Astrocyte (in vitro differentiated cells and primary cell): ENCODE measurements at places on chromosomes 1 and 21. TPM values are rescaled to one million over a fixed set of nuclear protein-coding genes. Genes with fewer than 3 reads are reported as not detected.

- H3K4me1 ChIP-seq = no peaks in the 10 kb centered on the region
- H3K27ac ChIP-seq = no peak overlapping the region
- DNase-seq = no peak
- H3K36me3 ChIP-seq = no peaks in the 10 kb centered on the region
- H3K4me3 ChIP-seq = no peak overlapping the region
- H3K27me3 ChIP-seq = no peaks in the 10 kb centered on the region
These were observed 683.1 kb downstream of the LTN1 start for GRCh38 chr21:28309596-28309995.

The LGR6 gene
- 0.27 and 0.48 TPM in 2 replicates for total RNA-seq

The GLRX2 gene
- 37.0 and 37.1 TPM in 2 replicates for total RNA-seq

- no peaks in the 10 kb centered on the region for H3K4me1 ChIP-seq
- no peak for DNase-seq
- H3K36me3 ChIP-seq = no peaks in the 10 kb centered on the region
- no peaks in the 10 kb centered on the region for H3K27me3 ChIP-seq
These were observed 61.5 kb downstream of the EIF4G3 start for GRCh38 chr1:21115098-21115760.

GRCh38 chr1:183249941-183250452, 63.9 kb downstream of the LAMC2 start:
- H3K4me1 ChIP-seq = no peaks in the 10 kb centered on the region
- H3K4me3 ChIP-seq = no peak overlapping the region
- no peak for DNase-seq
- H3K36me3 ChIP-seq = no peaks in the 10 kb centered on the region
- no peaks in the 10 kb centered on the region for H3K27me3 ChIP-seq

GRCh38 chr1:182338806-182339370, 52.7 kb downstream of the GLUL start:
- no peak overlapping the region for H3K4me3 ChIP-seq
- peaks cover 3% of the 10 kb centered on the region for H3K27me3 ChIP-seq
- no peak for DNase-seq
- H3K36me3 ChIP-seq = no peaks in the 10 kb centered on the region
- H3K4me1 ChIP-seq = no peaks in the 10 kb centered on the region

The S100A2 gene
- 3.0 and 3.8 TPM in 2 replicates for total RNA-seq

DNA sequence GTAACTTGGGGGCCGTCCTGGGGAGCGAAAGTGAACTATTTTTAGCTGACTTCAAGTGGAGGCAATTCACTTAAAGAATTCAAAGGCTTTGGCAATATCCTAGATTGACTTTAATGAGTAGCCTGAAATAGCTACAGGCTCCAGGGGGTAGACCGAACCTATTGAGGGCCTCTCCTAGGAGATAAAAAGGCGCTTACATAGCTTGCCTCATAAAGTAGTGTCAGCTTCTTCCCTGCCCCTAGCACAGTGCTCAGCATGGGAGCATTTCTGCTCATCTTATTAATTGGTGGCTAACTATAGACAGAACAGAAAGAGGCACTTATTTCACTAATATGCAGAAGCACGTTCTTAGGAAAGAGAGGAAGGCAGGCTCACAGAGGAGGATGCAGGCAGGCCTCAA, 12.3 kb upstream of the CTNNBIP1 start:
- H3K36me3 ChIP-seq = no peaks in the 10 kb centered on the region
- no peak overlapping the region for H3K27ac ChIP-seq
- no peak for DNase-seq
- no peaks in the 10 kb centered on the region for H3K4me1 ChIP-seq
- no peak overlapping the region for H3K4me3 ChIP-seq

The CFHR4 gene
- total RNA-seq = not detected in 2 replicates

- H3K4me3 ChIP-seq = no peak overlapping the region
- peaks cover 4% of the 10 kb centered on the region for H3K27me3 ChIP-seq
- no peaks in the 10 kb centered on the region for H3K36me3 ChIP-seq
- no peak for DNase-seq
These were observed 3.0 kb upstream of the SMIM11 start for GRCh38 chr21:34372321-34372720.

DNA sequence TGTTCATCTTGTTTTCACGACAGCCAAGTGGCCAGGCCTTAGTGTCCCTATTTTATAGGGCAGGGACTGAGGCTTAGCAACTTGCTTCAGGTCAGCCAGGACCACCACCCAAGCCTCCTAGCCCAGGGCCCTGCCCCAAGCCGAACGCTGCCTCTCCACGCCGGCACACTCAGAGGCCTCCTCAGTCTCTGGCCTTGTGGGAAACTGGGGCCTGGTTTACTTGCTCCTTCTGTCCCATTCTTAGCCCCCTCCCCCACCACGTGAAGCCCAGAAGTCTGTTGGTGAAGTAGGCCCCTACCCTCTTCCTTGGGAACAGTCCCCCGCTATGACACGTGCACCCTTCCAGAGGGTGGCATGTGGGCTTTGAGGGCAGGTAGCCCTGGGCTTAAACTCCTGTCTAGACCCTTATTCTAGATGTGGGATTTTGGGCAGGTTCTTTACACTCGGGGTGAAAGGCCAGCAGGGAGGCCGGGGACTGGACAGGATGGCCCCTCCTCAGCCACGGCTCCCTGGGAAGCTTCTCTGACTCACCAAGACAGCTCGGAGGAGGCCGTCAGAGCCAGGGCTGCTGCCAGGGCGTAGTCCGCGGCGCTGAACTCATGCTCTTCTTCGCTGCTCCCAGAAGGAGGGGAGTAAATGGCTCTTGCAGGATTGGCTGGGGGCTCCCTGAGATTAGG, 4.3 kb downstream of the MYOM3 start:
- DNase-seq = peak; percentile 70
- no peaks in the 10 kb centered on the region for H3K36me3 ChIP-seq
- no peaks in the 10 kb centered on the region for H3K27me3 ChIP-seq
- no peak overlapping the region for H3K4me3 ChIP-seq

- no peak overlapping the region for H3K4me3 ChIP-seq
- H3K27me3 ChIP-seq = peaks cover 4% of the 10 kb centered on the region
- H3K4me1 ChIP-seq = peaks cover 5% of the 10 kb centered on the region
- no peak for DNase-seq
These were observed 10.1 kb upstream of the PDXK start for GRCh38 chr21:43708745-43709381.

The DMRTB1 gene
- not detected in 2 replicates for total RNA-seq

GRCh38 chr1:113835686-113836290, 23.5 kb upstream of the RSBN1 start:
- H3K4me3 ChIP-seq = no peak overlapping the region
- no peaks in the 10 kb centered on the region for H3K27me3 ChIP-seq
- no peaks in the 10 kb centered on the region for H3K4me1 ChIP-seq
- DNase-seq = peak; percentile 18

The LCE1B gene
- not detected in 2 replicates for total RNA-seq

The SYNC gene
- 20.6 and 23.7 TPM in 2 replicates for total RNA-seq

- no peak overlapping the region for H3K4me3 ChIP-seq
- DNase-seq = peak; percentile 91
- no peaks in the 10 kb centered on the region for H3K27me3 ChIP-seq
- no peaks in the 10 kb centered on the region for H3K36me3 ChIP-seq
These were observed 25.0 kb downstream of the GIPC2 start for GRCh38 chr1:78070758-78071157.

The OPTC gene
- not detected in 2 replicates for total RNA-seq

The PLD5 gene
- total RNA-seq = 2.7 and 4.9 TPM in 2 replicates

DNA sequence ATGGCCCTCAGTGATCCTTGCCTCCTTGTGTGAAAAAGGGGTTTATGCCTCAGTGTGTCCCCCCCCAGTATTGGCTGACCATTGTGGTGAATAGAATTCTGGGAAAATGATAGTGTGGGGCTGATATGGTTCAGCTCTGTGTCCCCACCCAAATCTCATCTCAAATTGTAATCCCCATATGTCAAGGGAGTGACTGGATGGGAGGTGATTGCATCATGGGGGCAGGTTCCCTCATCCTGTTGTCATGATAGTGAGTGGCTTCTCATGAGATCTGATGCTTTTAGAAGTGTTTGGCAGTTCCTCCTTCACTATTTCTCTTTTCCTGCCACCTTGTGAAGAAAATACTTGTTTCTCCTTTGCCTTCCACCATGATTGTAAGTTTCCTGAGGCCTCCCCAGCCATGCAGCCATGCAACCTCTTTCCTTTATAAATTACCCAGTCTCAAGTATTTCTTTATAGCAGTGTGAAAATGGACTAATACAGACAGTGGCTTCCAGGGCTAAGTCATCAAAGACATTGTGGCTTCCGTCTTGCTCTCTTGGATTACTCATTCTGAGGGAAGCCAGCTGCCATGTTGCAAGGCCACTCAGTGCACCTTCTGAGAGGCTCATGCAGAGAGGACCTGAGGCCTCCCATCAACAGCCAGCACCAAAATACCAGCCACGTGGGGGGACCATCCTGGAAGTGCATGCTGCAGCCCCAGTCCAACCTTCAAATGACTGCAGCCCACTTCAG, 40.6 kb upstream of the SOD1 start:
- no peak overlapping the region for H3K4me3 ChIP-seq
- H3K27me3 ChIP-seq = no peaks in the 10 kb centered on the region
- H3K36me3 ChIP-seq = no peaks in the 10 kb centered on the region
- DNase-seq = no peak

GRCh38 chr1:61448914-61449313, 276.0 kb downstream of the TM2D1 start:
- no peaks in the 10 kb centered on the region for H3K36me3 ChIP-seq
- peaks cover 16% of the 10 kb centered on the region for H3K4me1 ChIP-seq
- H3K4me3 ChIP-seq = no peak overlapping the region
- H3K27ac ChIP-seq = no peak overlapping the region

The CELA2A gene
- not detected in 2 replicates for total RNA-seq

DNA sequence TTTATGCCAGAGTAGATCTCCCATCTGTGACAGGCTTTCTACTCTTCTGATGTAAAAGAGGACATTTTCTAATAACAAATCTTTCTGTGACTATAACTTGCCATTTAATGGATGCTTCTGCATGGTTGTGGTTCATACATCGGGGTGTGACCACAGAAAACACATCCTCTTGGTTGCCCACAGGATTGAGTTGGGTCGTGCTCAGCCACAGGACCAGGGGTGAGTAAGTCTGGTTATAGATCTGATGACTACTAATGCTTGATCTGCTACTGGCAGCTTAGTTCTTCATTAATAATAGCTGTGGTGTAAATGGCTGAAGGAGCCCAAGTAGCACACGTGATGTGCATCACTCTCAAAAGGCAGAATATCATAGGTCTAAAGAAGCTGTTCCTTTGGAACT, 328.2 kb downstream of the RWDD3 start:
- no peak overlapping the region for H3K4me3 ChIP-seq
- no peaks in the 10 kb centered on the region for H3K27me3 ChIP-seq
- H3K4me1 ChIP-seq = no peaks in the 10 kb centered on the region

The RNU1-3 gene
- 1,356 and 1,553 TPM in 2 replicates for total RNA-seq

DNA sequence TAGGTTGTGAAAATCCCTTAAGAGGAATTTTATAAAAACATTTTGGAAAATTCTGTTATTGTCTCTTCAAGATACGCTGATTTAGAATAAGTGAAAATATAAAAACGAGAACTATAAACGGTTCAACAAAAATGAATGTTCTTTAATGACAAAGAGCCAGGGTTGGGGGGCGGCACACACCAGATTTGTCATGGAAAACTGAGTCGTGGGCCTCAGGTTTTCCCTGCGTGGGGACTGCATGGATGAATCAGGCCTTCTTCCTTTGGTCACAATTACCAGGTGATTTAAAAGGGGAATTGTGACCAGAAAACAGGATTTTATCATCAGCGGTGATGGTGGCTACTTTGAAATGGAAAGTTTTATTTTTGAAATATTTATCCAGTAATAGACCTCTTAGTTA, 8.6 kb downstream of the LHX4 start:
- no peak overlapping the region for H3K27ac ChIP-seq
- H3K27me3 ChIP-seq = peaks cover 89% of the 10 kb centered on the region
- H3K36me3 ChIP-seq = no peaks in the 10 kb centered on the region
- H3K4me3 ChIP-seq = no peak overlapping the region
- no peak for DNase-seq

DNA sequence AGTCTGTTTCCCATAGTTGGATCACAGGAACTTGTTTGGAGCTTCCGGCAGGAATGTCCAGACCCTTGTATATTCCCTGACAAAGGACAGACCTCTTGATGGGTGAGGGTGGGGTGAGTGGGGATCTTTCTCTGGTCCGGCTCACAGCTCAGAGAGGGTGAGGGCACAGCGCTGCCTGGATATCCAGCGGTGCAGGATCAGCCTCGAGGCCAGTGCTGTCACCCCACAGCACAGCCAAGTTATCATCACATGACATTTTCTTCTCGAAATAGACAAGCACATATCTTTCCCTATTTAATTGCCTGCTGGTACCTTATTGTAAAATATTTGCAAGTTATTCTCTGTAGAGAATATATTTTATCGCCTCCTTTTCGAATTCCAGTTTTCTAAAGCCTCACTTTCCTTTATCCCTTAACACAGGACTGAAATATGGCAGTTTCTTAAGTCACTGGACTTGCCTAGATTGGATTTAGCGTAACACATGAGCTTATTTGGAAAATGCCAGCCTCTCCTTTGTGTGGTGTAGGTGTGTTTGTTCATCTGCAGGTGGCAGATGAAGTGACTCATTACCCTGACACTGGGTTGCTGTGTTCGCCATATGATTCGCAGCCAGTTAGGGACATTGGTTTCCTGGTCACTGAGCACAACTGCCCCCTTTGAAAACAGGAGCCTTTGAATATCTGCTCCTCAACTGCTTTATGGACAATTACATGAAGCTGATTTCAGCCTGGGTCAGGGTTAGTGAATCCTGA, 21.4 kb downstream of the CLIC6 start:
- peaks cover 39% of the 10 kb centered on the region for H3K27me3 ChIP-seq
- no peak for DNase-seq
- no peak overlapping the region for H3K27ac ChIP-seq
- no peaks in the 10 kb centered on the region for H3K4me1 ChIP-seq
- H3K4me3 ChIP-seq = no peak overlapping the region

DNA sequence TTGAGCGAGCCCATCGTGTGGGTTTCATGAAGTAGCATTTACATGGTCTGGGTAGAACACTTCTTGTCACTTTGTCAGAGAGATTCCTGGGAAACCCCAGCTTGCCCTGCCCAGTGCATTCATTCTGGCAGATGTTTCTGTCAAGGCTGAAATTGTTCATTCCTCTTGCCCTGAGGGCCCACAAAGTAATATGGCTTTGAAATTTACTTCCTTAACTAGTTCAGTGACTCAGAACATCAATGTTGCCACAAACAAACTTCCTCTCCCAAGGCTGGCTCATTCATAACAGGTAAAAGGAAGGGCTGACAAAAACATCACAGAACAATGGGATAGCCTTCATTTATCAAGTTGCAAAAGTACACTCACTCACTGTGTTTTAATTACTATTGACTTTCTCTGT, 5.0 kb upstream of the KIAA0040 start:
- no peaks in the 10 kb centered on the region for H3K36me3 ChIP-seq
- peaks cover 2% of the 10 kb centered on the region for H3K27me3 ChIP-seq

DNA sequence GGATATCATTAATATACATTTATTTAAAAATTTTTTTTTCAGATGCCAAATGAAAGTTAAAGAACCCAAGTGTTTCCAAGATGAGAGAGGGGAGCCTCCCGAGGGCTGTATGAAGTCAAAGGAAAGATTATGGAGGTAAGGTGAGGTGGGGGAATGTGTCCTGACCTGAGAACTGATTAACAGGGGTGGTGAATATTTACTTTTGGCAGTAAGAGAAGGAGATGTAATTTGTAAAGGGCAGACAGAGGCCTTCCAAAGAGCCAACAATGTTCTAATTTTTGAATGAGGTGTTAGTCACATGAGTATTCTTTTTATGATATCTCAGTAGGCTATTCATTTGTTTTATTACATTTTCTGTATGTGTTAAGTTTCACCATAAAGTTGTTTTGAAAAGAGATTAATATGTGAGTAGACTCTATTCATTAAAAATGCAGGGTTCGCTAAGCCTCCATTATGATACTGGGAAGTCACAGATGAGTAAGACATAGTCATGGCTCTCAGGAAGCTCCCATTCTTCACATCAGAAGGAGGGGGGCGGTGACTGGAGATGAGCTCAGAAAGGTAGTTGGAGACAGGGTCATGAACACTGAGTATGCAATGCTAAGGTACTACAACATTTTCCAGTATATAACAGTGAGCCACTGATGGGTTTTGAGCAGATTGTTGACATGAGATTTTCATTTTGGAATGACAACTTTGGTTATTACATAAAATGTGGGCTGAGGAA, 62.4 kb upstream of the TNFSF18 start:
- peaks cover 3% of the 10 kb centered on the region for H3K4me1 ChIP-seq
- no peaks in the 10 kb centered on the region for H3K27me3 ChIP-seq

The METTL25B gene
- 9.9 and 11.1 TPM in 2 replicates for total RNA-seq
